Activated naive CD8-positive, alpha-beta T cell treated with anti-CD3 and anti-CD28 coated beads, Interleukin-2, amount 50 U/mL, for 16 hours (primary cell): ENCODE measurements at places on chromosomes 3 and 15.

DNA sequence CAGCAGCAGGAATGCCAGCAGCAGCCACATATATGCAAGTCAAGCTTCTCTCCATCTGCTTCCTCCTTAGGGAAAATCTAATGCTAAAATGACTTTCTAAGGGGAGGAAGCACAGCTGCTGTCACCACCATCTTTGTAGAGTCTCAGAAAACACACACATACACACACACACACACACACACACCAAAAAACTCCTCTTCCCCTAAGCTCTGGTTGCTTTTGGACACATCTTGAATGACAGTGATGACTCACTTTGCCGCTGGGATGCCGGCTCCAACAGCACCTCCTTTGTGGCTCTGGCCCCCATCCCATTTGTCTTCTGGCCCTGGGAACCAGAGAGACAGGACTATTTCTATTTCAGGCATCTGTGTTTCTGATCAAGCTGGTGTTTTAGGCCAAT, 124.8 kb upstream of the GOLIM4 start:
- DNase-seq, result no peak

- DNase-seq, result no peak
Observed at GRCh38 chr15:90362936-90363212, 10.8 kb downstream of the ZNF774 start.

DNA sequence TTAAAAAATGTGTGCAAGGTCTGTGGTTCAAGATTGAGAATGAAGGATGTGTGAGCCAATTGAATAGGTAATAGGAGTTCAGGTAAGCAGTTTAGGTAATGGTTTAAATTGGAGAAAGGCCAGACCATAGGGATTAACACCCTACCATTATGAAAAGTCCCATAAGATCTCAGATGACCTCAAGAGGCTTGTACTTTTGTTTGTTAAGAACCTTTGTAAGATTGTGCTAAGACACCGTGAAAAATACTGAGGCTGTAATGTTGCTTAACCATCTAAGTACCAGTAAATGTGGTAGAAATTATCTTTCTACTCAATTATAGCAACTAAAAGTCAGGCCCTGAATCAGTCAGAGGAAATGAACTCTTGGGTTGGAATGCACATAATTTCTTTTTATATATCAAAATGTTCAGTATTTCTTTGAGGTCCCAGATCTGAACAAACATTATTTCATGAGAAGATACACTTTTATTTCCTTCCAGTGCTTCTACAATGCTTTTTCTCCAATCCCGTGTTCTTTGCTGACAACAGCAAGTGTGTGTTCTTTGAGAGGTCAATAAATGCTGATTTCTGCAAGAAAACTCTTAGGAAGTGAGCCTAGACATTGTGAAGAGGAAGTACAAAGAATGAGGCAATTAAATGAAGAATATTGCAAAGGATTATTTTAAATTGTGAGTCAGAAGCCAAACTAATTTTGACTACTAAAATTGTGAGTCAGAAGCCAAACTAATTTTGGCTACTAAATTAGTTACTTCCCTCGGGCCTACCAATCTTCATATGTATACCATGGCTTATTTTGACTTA, 66.4 kb downstream of the TCF12 start:
- no peak for DNase-seq

DNA sequence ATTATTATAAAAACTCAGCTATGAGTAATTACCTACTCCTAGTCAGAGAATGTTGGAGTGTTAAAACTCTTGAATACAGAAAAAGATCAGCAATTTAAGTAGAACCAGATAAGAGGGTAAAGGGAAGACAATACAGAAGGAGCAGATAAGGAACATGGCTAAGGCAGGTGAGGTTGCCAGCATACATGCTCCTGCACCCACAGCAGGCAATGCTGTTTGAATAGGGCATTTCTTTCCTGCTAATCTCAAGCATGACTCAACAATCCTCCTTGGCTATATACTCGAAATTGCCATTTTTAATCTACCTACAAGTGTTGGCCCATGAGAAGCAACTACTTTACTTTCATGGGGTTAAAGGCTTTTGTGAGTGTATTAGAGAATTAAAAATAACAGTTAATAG, 494.5 kb downstream of the DIPK2A start:
- no peak for DNase-seq

DNA sequence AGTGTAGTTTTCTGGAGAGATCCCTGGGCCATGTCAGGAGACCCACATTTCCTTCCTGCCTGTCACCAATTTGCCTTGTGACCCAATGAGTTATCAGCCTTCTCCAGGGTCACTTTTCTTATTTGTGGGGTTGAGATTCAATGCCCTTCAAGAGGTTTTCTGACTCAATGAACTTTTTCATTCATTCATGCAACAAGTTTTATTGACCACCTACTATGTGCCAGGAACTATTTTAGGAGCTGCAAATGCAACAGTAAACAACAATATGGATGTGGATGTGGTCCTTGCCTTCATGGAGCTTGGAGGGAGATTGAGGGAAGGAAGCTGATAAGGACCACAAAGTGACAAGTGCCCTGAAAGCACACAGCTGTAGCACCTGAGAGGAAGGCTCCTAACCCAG, 142.8 kb downstream of the OPA1 start:
- no peak for DNase-seq

DNA sequence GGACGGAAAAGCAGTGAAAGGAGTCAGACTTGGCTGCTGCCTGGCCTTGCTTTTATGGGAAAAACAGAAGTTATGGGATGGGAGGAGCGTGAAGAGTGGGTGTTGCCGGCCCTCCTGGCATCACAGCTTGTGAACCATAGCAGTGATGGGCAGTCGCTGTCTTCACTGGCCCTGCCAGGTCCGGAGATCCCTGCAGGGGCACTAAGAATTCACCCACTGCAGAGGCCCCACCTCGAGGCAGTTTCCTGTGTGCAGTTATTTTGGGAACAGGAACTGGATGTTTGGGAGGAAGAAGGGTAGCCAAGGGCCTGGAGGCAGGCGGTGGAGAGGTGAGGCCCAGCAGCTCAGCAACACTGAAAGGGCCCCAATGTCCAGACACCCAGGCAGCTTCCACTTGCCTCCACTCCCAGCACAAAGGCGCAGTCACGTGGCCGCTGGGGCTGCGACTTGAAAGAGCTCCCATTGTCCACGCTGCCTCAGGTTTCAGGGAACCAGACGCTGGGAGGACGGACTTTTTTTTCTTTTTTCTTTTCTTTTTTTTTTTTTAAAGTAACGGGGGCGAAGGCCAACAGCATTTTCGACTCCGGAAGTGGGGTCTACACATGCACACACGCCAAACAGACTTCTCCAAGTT, 255.6 kb downstream of the ZNF621 start:
- DNase-seq, result no peak

DNA sequence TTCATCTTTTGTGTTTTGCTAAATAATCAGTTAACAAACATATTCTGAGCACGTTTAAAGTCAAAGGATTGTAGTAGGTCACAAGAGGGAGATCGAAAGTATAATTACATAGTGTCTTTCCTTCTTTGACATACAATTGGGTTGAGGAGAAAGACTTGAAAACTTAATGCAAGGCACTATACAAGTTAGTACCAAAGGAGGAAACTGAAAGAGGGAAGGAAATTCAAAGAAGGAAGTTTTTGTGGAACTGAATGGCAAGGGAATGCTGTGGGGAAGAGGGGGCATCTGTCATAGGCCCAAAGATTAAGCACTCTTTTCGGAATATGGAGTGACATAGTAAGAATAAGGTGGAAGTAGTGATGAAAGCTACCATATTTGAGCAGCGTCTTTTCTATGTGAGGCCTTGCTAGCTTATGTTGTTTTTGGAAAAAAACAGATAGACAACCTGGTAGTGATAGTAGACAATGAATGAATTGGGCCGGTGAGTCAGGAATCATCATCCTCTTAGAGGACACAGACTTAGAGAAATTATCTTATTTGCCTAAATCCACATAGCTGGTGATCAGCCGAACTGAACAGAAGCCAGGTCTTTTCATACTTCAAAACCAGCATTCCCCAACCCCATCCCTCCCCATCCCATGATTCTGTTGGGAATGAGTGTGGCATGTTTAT, 10.2 kb downstream of the MBNL1 start:
- no peak for DNase-seq

- no peak for DNase-seq
Observed at GRCh38 chr3:63990733-63991132, 32.6 kb downstream of the PSMD6 start.

GRCh38 chr3:134790065-134790464, 5.0 kb upstream of the EPHB1 start:
- no peak for DNase-seq

GRCh38 chr15:93865586-93865985, 365.8 kb upstream of the MCTP2 start:
- no peak for DNase-seq

- no peak for DNase-seq
Observed at GRCh38 chr3:17310983-17311382, 426.2 kb downstream of the PLCL2 start.

DNA sequence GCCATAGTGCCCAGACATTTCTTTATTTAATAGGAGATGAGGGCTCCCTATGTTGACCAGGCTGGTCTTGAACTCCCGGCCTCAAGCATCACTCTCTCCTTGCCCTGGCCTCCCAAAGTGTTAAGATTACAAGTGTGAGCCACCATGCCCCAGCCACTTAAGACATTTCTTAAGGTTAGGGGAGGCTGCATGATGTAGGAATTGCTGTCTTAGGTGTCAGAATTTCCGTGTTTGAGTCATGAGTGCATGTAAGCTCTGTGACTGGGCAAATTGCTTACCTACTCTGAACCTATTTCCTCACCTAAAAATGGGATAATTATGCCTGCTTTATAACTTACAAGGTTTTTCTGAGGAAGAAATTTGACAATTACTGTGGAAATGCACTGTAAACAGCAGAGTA, 34.2 kb upstream of the SIAH2 start:
- no peak for DNase-seq

GRCh38 chr3:65328148-65328547, 640.3 kb upstream of the ADAMTS9 start:
- DNase-seq, result no peak

DNA sequence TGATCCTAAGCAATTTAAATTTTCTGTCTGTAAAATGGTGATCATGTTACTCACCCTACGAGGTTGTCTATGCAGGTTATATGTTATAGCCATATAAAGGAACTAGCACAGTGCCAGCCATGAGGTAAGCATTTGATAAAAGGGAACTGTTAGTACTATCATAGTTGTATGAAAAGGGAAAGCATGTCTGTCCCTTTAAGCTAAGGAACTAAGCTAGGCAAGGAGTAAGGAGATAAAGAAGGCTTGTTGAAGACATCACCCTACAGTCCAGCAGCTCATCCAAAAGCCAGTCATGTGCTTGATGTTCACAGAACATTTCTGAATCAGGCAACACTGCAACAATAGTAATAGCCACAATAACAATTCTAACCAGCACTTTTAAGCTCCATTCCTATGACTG, 243.9 kb downstream of the ZBTB20 start:
- no peak for DNase-seq

DNA sequence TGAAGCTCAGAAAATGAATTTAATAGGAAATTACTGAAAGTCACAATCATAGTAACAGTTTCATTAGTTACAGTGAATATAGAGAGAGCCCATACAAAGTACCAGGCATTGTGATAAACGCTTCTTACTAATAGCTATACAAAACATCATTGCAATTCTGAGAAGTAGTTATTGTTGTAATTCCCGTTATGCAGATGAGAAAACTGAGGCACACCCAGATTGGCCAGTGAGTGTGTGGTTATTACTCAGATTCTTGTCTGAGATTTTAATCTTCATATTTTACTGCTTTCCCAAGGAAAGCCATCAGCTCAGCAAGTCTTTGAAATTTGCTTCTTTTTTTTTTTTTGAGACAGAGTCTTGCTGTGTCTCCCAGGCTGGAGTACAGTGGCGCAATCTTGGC, 14.3 kb downstream of the FLNB start:
- DNase-seq, result no peak

GRCh38 chr15:83068054-83068453, 1.0 kb upstream of the BTBD1 start:
- no peak for DNase-seq

- no peak for DNase-seq
Observed at GRCh38 chr3:116423945-116424344, 21.3 kb downstream of the LSAMP start.

GRCh38 chr3:195056506-195056905, 214.5 kb downstream of the XXYLT1 start:
- DNase-seq, result no peak
